ENCODE measurements at places on chromosomes 2 and 18.

GRCh38 chr2:18045230-18045629 is 166.8 kb downstream of the KCNS3 start:
- DNase-seq: no peak

- DNase-seq: peak; percentile 19
These were observed 16.7 kb upstream of the TNS1 start for GRCh38 chr2:218019411-218020060.

DNA sequence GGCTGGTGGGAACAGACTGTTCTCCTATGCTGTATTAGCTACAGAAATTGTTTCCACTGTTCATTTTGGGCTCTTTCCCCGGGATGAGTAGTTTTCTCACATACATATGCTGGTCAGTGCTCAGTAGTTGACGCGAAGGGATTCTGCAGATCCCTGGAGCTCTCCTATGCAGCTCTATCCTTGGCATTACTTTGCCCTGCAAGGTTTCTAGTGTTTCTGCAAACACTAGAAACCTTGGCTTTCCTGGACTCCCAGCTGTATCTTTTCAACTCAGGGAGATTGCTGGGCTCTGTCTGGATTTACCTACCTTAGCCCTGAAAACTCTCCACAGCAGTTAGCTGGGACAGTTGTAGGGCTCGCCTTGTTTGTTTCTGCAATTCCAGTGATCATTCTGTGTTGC is 10.9 kb downstream of the KIAA1328 start:
- DNase-seq: no peak

- DNase-seq: no peak
These were observed 31.4 kb downstream of the FN1 start for GRCh38 chr2:215404348-215405012.

- DNase-seq: no peak
These were observed 223.3 kb downstream of the RIT2 start for GRCh38 chr18:42892181-42892580.
